ENCODE measurements at places on chromosomes 6 and 20.

DNA sequence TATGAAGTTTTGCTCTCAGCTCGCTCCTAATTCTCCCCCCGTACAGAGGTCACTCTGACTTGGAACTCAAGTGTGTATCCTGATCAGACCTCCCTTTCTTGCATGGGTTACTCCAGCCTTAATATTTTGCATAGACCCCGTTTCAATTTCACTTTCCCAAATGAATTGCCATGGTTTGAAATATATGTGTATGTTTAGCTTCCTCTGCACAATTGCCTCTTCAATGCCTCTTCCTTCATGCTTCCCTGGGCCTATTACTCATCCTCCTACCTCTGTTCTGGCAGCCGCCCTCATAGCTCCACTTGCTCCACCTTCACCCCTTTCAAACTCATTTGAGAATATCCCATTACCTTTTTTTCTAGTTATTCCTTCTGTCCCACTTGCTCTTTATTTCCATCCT is 90.0 kb upstream of the SAMD5 start:
- DNase-seq, result no peak

- DNase-seq, result no peak
These were observed at the start of gene LAMA2 for GRCh38 chr6:128882991-128883611. Gene LAMA2 (plus strand): TSS chr6:128883138. CDS start chr6:128883246, 108 bp downstream.

- no peak for DNase-seq
These were observed 5.7 kb upstream of the RBPJL start for GRCh38 chr20:45300961-45301360.

DNA sequence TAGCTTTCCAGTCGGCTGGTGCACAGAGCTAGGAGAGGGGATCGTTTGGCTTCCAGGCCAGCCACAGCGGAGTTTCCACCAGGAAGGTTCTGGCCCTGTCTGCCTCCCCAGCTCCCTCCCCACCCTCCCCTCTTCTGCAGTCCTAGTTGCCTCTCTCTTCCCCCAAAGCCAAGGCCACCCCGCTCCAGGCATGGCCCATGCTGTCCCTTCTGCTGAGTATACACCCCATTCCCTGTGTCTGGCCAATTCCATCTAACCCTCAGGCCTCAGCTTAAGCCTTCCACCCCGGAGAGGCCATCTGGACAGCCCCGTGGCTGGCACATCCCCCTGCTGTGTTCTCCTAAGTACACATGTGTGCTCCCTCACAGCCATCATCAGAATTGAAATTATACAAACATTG is 167.4 kb downstream of the CDH4 start:
- DNase-seq, result no peak
